ENCODE measurements at places on chromosomes 16 and 17.

DNA sequence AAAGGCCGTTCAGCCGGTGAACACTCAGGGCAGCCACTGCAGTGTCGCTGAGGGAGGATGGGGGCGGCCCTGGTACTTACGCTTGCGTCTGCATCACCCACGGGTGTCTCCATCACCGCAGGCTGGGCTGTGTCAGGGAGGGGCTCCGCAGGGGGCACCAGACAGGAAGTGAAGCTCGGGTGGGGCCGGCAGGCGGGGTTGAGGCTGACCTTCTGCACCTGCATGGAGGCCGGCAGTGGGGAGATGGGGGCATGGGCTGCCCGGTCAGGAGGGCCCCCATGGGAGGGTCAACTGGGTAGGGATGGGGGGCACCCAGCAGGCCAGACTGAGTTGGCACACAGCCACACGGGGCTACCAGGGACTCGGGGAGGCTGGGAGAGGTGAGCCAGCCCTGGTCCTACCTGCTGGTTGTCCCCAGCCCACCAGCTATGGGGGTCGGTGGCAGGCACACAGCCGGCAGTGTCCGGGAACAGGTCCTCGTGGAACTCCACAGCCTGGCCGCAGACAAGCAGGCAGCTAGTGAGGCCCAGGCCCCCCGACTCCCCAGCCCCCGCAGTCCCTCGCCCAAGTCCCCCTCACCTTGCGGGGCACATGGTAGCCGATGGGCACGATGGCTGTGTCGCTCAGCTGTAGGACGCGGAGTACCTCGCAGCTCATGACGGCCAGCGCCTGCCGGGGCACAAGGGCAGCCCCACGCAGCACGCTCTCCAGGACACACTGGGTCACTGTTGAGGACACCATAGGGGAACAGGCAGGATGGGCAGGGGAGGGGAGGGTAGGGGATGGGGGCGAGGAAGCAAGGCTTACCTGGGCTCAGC, 7.2 kb upstream of the VASN start:
- no peak for DNase-seq

DNA sequence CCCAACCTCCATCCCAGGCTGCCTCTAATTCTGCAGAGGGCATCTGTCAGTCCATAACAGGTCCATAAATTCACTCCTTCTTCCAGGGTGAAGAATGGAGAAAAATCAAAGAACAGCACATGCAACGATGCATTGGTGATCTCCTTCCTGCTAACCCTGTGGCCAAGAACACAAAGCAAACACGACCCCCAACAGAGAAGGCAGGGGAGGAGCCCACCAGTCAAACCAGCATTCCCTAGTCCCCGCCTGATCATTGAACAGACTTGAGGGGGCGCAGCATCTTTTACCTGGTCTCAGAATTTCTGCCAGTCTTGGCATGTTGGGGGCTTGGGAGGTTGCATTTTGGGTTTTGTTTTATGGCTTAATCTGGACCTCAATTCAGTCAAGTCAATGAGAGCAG, 476.0 kb downstream of the SLC39A11 start:
- DNase-seq = no peak

GRCh38 chr16:67883146-67883871, 1.4 kb upstream of the NRN1L start:
- no peak for DNase-seq

DNA sequence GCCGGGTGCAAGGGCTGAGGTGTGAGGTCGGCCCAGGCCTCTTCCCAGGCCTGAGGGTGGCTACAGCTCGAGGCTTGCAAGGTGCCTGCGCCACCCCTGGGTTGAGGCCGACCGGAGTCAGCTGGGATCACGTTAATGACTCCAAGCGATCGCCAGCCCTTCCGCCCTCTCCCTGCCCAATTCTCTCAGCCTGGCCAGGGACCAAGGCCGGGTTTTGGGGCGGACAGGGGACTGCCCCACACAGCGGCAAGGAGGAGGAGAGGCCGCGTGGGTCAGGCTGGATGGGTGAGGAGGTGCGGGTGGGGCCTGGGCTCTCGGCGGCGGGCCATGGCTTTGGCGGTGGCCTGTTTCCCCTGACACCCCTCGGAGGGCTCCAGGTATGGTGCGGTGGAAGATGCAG, 3.2 kb upstream of the WDR24 start:
- no peak for DNase-seq

DNA sequence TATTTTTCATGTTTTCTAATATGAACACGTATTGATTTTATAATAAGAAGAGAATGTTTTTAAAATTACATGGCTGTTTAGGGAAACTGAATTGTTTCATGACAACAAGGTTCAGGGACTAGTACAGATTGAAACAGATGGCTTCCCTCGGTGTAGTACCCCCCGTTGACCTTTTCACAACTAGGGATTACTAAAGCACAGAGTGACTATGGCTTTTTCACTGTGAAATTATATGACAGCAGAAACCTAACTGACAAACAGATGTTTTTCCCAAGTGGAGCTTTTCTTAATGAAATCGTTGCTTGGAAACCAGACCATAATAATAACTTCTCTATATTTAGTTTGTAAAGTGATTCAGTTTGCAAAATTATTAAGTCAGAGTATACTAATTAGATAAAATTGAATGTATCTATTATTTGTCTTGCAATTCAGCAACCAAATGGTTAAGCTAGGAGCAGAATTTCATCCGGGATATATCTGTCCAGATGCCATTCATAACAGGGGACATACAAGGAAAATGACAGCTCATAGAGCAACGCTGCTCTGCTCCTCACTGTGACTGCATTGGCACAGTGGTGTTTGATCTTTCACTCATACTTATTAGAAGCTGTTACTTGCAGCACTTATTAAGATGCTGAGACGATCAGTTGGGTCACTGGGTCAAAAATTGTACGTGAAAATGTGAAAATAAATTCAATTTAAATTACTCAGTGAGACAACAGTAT, 111.7 kb downstream of the TANGO6 start:
- DNase-seq = no peak

GRCh38 chr17:73283841-73284282, 22.2 kb upstream of the CPSF4L start:
- DNase-seq = peak; percentile 23

GRCh38 chr16:57807968-57808528, 5.8 kb upstream of the KIFC3 start:
- DNase-seq = peak; percentile 69

DNA sequence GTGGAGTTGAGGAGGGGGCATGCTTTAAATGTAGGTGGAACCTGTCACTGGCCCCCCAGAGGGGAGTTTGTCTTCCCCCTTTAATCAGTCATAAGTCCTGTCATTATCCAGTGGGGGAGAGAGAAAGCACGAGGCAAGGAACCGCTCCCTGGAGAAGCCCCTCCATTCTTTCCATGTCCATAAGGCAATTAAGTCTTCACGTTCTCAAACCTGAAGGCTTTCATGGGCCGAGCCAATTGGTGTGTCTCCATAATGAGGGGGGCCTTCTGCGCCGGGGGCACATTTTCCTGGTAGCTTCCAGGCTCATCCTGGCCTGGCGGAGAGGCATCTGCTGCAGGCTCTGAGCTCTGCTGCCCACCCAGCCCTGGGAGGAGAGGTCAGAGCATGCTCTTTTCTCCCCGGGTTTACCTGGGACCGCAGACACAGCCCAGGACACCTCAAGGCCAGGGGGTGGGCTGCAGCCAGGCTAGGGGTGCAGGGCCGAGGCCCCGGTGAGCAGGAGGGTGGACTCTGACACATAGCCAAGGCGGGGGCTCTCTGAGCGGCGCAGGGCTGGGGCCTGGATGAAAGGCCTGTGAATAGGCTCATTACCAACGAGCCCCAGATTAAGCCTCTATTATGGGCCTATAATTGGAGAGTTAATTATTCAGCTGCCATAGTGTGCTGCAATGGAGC, 42.5 kb downstream of the C16orf78 start:
- DNase-seq = no peak

DNA sequence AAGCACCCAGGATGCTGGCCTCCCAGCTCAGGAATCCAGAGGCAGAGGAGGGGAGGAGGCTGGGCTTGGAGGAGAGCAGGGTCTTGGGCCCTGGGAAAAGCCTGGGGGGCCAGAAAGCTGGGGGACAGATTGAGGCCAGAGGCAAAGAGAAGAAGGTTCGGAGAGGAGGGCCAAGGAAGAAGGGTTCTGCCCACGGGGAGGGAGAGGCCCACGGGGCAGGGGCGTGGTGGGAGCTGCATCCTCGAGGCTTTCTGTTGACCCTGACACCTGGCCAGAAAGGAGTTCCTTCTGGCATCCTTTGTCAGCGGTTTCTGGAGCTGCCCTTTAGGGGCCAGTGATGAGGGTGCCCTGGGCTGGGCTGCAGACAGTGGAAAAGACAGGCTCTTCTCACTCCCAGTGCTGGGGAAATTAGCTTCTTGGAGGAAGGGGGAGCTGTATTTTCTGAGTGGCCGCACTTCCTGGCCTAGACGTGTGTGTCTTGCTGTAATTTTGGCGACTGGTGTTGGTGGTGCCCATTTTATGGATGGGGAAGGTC, 308.7 kb downstream of the SEC14L1 start:
- peak; percentile 48 for DNase-seq

DNA sequence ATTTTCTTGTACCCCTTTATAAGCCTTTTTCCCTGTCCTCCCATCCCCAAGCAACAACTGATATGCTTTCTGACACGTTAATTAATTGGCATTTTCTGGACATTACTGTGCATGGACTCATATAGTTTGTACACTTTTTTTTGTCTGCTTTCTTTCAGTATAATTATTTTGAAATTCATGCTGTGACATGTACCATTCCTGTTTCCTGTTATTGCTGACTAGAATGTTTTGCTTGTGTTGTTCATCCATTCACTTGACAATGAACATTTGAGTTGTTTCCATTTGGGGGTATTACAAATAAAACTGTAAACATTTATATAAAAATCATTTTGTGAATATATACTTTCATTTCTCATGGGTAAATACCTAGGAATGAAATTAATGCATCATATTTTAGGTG, 50.6 kb downstream of the RBBP6 start:
- no peak for DNase-seq

GRCh38 chr17:7146115-7146514, 31.5 kb upstream of the ASGR2 start:
- no peak for DNase-seq

DNA sequence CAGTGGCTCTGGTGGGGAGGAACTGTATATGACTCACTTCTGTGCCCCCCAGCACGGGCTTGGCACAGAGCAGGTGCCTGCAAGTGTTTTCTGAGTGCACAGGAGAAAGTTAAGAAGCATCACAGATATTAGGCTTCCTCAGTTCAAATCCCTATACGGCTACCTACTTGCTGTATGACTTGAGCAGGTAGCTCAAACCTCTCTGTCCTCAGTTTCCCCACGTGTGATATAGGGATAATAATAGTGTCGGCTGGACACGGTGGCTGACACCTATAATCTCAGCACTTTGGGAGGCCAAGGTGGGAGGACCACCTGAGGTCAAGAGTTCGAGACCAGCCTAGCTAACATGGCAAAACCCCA, 95.7 kb downstream of the C16orf78 start:
- peak; percentile 22 for DNase-seq

DNA sequence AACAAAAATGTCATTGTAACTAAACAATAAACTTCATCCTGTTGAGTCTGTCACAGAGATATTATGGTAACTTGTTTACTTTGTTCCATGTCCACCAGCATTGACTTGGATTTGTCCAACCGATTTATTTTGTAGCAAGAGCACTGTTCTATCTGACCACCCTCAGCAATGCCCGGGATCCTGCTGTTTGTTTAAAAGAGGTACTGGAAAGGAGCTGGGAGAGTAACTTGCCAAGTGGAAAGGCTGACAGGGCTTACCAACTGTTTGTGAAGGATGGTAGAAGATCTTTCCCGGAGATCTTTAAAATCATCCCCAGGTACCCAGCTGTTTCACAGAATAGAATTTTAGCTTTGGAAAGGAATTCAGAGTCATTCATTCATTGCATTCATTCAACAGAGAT, 59.1 kb upstream of the BCAR1 start:
- no peak for DNase-seq

DNA sequence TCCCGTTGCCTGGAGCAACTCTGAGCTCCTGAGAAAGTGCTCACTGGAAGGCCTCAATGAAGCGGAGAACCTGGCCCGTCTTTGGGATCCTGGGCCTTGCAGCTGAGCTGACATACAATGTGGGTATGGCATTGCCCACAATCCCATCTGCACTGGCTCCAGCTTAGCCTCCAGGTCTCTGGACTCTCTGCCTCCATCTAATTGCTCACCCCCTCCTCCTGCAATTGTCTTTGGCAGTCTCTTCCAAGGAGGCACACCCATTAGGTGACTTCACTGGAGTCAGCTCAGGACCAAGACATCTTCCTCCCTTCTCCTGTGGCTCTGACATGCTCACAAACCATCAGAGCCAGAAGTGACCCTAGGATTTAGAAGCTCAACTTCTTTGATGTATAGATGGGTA, 1.5 kb downstream of the DLX4 start:
- DNase-seq = no peak

GRCh38 chr16:56549744-56550385, 15.0 kb upstream of the MT4 start:
- DNase-seq = no peak

- DNase-seq = no peak
These were observed 28.1 kb downstream of the HSBP1 start for GRCh38 chr16:83835586-83836566.

- no peak for DNase-seq
These were observed 12.5 kb upstream of the EPOP start for GRCh38 chr17:38687286-38687685.

- DNase-seq = no peak
These were observed 5.2 kb downstream of the MYH3 start for GRCh38 chr17:10651927-10652326.

DNA sequence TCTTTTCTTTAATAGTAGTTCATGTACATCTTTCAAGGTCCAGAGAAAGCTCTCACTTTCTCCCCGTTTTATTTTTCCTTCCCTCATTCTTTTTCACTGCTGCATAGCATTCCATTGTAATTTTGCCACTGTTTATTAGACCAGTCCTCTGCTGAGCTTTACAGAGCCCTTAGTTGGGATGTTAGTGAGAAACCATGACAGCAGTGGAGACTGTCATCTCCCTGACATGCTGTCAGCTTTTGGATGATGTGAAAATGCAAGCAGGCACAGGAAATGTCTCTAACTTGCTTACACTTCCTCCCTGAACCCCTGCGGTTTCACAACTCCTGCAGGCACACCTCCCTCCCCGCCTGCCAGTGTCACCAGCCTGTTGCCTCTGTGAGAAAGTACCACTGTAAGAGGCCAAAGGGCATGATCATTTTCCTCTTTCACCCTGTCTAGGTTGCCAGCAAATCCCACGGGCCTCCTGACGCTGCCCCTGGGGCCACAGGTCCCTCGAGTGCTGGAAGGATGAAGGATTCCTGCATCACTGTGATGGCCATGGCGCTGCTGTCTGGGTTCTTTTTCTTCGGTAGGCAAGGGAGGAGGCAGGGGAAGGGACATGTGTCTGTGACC, at the start of gene ITGAL:
Gene ITGAL (plus strand): TSS at position 415 of the 615 bp plus-strand sequence. CDS start 96 bp downstream, at position 511.
- DNase-seq = no peak

- no peak for DNase-seq
These were observed 43.1 kb downstream of the GPT2 start for GRCh38 chr16:46927273-46927672.

- no peak for DNase-seq
These were observed at the start of gene TNK1 for GRCh38 chr17:7380855-7381683. Gene TNK1 (plus strand): TSS chr17:7381089. CDS start chr17:7382927, 1,838 bp downstream.

- DNase-seq = no peak
These were observed 791 bp upstream of the SUPT4H1 start for GRCh38 chr17:58352596-58353388.

All from H1 (cell line).